ENCODE measurements at places on chromosomes 1 and 21. TPM values are rescaled to one million over a fixed set of nuclear protein-coding genes. Genes with fewer than 3 reads are reported as not detected.
A peak's percentile ranks its signal among the peaks of the same experiment; 100 is the strongest.

- no peaks in the 10 kb centered on the region for H3K27me3 ChIP-seq
- H3K4me1 ChIP-seq = peaks cover 4% of the 10 kb centered on the region
- no peaks in the 10 kb centered on the region for H3K36me3 ChIP-seq
- H3K27ac ChIP-seq = peak overlapping the region; percentile 50
- DNase-seq = no peak
Measured at GRCh38 chr21:45388611-45389296, 16.2 kb upstream of the COL18A1 start.

DNA sequence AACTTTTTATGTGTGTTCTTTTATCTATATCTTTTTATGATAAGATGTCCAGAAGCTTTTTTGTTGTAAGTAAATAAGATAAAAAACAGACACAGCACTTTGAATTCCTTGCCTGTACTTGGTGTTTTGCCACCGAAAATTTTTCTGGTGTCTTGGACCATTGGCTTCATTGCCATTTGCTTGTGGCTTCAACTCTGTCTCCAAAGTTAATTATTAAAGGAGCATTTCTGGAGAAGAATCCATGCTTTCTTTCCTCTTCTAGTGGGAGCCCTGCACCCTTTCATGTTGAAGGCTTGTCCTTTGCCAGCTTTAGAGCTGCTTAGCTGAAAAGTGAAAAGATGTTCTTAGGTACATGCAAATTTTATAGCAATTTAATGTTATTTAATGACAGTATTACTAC lies 112.2 kb downstream of the DYRK1A start:
- no peak for DNase-seq
- peaks cover 25% of the 10 kb centered on the region for H3K4me1 ChIP-seq
- H3K27me3 ChIP-seq = no peaks in the 10 kb centered on the region

DNA sequence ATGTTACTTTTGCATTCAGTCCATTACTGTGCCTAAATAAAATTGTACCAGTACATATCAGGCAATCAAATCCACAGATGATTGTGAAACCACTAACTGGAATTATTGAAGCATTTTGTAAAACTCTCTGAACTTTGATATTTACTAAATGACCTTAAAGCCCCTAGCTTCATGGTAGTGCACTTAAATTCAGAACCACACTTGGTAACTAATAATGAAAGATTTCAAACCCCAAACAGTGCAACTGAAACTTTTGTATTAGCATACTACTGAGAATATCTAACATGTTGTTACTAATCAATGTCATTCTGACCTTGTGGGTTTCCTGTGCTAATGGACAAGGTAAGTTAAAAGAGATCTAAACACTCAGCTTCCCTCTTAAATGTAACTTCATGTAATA lies at the start of gene CFHR3:
Gene CFHR3 (plus strand): TSS at position 238 of the 400 bp plus-strand sequence. CDS start 47 bp downstream, at position 285.
- no peaks in the 10 kb centered on the region for H3K4me1 ChIP-seq
- no peak for DNase-seq
- no peak within 1 kb of the TSS for H3K27ac ChIP-seq

The SYNJ1 gene
- 5.9 TPM for polyA plus RNA-seq

GRCh38 chr1:199173356-199173755 lies 534.5 kb downstream of the PTPRC start:
- H3K4me3 ChIP-seq = no peak overlapping the region
- no peaks in the 10 kb centered on the region for H3K4me1 ChIP-seq
- H3K27me3 ChIP-seq = no peaks in the 10 kb centered on the region
- DNase-seq = no peak

The SLC9A1 gene
- polyA plus RNA-seq = 18.7 TPM

- H3K36me3 ChIP-seq = peaks cover 14% of the 10 kb centered on the region
- peaks cover 22% of the 10 kb centered on the region for H3K4me1 ChIP-seq
- DNase-seq = no peak
- H3K27me3 ChIP-seq = no peaks in the 10 kb centered on the region
- no peak overlapping the region for H3K4me3 ChIP-seq
Measured at GRCh38 chr21:44780137-44780502, 21.5 kb downstream of the UBE2G2 start.

GRCh38 chr1:162180813-162181212 lies 111.3 kb downstream of the NOS1AP start:
- peak overlapping the region; percentile 56 for H3K27ac ChIP-seq
- no peak overlapping the region for H3K4me3 ChIP-seq
- H3K27me3 ChIP-seq = no peaks in the 10 kb centered on the region
- DNase-seq = no peak
- H3K36me3 ChIP-seq = no peaks in the 10 kb centered on the region

DNA sequence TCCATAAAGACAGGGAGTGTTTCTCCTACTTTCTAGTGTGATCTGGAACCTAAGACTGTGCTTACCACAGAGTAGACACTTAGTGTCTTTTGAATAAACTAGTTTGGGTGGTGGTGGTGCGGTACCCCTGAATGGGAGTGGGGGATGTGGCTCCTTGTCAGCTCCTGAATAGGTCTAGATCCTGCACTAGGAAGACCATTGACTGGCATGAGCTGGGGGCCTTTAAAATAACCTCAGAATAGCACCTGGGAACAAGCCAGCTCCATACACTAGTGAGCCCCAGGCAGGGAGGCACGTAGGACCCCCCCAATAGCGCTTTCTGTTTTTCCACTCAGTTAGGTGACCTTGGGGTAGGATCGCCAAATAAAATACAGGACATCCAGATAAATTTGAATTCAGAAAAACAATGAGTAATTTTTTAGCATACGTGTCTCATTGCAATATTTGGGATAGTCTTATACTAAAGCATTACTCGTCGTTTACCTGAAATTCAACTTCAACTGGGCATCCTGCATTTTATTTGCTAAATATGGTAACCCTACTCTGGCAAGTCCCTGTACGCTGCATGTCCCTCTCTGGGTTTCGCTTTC lies 45.6 kb downstream of the AZIN2 start:
- no peaks in the 10 kb centered on the region for H3K4me1 ChIP-seq
- H3K27me3 ChIP-seq = no peaks in the 10 kb centered on the region
- H3K36me3 ChIP-seq = no peaks in the 10 kb centered on the region

DNA sequence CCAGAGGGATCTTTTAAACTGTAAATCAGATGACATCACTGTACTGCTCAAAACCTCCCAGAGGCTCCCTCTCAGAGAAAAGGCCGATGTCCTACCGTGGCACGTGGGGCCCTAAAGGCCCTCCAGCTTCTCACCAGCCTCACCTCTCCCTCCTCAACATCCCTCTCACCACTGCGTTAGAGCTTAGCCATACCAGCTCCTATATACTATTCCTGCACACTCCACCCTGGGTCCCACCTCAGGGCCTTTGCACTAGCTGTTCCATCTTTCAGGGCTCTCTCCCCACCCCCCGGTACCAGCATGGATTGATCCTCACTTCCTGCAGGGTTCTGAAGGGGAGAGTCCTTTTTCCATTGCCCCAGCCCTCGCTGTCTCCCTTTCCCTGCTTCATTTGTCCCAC lies 111.8 kb downstream of the KAZN start:
- no peak overlapping the region for H3K4me3 ChIP-seq
- H3K27ac ChIP-seq = no peak overlapping the region
- no peak for DNase-seq
- H3K27me3 ChIP-seq = no peaks in the 10 kb centered on the region
- H3K4me1 ChIP-seq = no peaks in the 10 kb centered on the region

The LRRC3 gene
- 4.1 TPM for polyA plus RNA-seq

DNA sequence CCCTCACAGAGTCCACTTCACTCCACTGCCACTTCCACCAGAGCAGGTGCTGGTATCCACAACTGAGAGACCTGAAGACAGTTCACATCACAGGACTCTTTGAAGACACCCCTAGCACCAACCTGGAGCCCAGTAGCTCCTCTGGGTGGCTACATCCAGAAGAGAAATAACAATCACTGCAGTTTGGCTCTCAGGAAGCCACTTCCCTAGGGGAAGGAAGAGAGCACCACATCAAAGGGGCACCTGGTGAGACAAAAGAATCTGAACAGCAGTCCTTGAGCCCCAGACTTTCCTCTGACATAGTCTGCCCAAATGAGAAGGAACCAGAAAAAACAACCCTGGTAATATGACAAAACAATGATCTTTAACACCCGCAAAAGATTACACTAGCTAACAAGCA lies 113.2 kb downstream of the TENT5C start:
- DNase-seq = no peak
- no peaks in the 10 kb centered on the region for H3K4me1 ChIP-seq
- no peak overlapping the region for H3K4me3 ChIP-seq

The LSS gene
- 56.2 TPM for polyA plus RNA-seq

GRCh38 chr1:86084998-86085397 lies 71.6 kb downstream of the COL24A1 start:
- no peaks in the 10 kb centered on the region for H3K27me3 ChIP-seq
- H3K4me1 ChIP-seq = no peaks in the 10 kb centered on the region
- no peak for DNase-seq
- no peak overlapping the region for H3K27ac ChIP-seq
- H3K36me3 ChIP-seq = no peaks in the 10 kb centered on the region

DNA sequence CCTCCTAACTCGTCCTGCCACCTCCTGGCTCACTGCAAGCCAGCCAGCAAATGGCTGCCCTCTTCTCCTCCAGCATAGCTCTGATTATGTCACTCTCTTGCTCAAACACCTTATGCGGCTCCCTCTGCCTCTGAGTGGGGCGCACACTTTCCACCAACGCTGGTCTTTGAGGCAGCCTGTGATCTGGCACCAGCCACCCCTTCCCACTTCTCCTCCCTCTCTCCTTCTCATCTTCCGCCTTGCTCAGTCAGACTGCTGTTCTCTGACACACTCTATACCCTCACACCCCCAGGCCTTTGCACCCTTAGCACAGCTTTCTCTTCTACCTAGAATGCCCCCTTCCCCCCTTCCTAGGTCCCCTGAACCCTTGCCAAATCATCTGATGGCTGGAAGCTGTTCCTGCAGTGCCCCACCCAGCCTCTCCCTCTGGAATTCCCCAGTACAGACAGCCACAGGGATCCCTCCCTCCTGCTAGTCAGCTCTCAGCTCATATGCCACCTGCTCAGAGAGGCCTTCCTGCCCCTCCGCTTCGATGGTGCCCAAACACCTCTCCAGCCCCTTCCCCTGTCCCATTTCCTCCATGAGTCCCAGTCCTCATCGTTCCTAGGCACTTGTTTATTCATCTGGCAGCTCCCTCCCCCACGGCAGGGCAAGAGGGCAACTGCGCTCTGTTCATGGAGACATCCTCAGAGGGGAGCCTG lies 21.7 kb upstream of the PEF1 start:
- peaks cover 17% of the 10 kb centered on the region for H3K4me1 ChIP-seq
- no peaks in the 10 kb centered on the region for H3K36me3 ChIP-seq
- H3K27me3 ChIP-seq = no peaks in the 10 kb centered on the region
- peak; percentile 26 for DNase-seq
- H3K27ac ChIP-seq = no peak overlapping the region

- H3K36me3 ChIP-seq = no peaks in the 10 kb centered on the region
- no peak overlapping the region for H3K4me3 ChIP-seq
- H3K27ac ChIP-seq = no peak overlapping the region
- H3K27me3 ChIP-seq = no peaks in the 10 kb centered on the region
- H3K4me1 ChIP-seq = peaks cover 7% of the 10 kb centered on the region
- peak; percentile 40 for DNase-seq
Measured at GRCh38 chr1:89871768-89872473, 51.1 kb downstream of the LRRC8D start.

- H3K27me3 ChIP-seq = no peaks in the 10 kb centered on the region
- H3K36me3 ChIP-seq = no peaks in the 10 kb centered on the region
- no peak overlapping the region for H3K4me3 ChIP-seq
- no peak overlapping the region for H3K27ac ChIP-seq
- H3K4me1 ChIP-seq = no peaks in the 10 kb centered on the region
- no peak for DNase-seq
Measured at GRCh38 chr21:25556091-25556490, 51.2 kb downstream of the MRPL39 start.

DNA sequence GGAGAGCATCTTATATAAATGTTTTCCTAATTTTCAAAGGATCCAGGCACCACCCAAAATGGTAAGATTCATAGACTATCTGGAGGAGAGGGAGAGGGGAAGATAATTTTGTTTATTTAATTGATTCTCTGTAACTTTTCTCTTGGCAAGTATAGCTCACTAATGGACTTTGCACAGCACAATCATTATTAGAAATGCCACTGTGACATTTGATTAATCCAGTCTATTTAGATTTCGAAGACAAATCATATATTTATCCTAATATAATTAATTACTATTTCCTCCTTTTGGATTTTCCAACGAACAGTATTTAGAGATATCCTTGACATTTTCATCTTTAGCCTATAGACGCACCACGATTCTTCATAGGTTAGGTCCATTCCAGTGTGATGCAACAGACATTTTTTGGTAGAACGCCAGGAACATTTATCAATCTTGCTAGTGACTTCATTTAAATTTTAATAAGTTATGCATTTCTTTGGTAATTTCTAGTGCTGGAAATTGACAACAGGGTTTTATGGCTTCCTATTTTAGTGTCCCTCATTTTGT lies 152.4 kb downstream of the GRIK1 start:
- H3K36me3 ChIP-seq = no peaks in the 10 kb centered on the region
- DNase-seq = no peak
- H3K27me3 ChIP-seq = no peaks in the 10 kb centered on the region
- no peak overlapping the region for H3K27ac ChIP-seq
- H3K4me1 ChIP-seq = no peaks in the 10 kb centered on the region

DNA sequence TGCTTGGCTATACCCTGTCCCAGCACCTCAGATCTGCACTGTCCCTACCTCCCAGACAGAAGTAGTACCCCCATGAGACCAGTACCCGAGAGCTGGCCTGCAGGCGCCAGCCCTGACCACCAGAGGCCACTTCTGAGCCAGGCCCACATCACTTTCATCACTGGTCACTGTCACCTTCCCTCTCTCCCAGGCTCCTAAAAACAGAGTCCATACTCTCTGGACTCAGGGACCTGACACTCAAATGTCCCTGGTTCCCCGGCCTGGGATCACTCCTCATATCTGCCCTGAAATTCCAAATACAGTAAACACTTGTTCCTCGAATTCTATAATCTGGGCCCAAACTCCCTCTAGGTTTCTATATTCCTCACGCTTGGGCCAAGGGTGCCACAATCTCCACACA lies 18.7 kb downstream of the TMEM53 start:
- peaks cover 2% of the 10 kb centered on the region for H3K36me3 ChIP-seq
- H3K4me3 ChIP-seq = no peak overlapping the region
- no peak overlapping the region for H3K27ac ChIP-seq
- H3K27me3 ChIP-seq = no peaks in the 10 kb centered on the region

- H3K27me3 ChIP-seq = no peaks in the 10 kb centered on the region
- H3K27ac ChIP-seq = no peak overlapping the region
Measured at GRCh38 chr21:15308333-15308732, 243.5 kb upstream of the NRIP1 start.

The GUCA2B gene
- not detected for polyA plus RNA-seq

DNA sequence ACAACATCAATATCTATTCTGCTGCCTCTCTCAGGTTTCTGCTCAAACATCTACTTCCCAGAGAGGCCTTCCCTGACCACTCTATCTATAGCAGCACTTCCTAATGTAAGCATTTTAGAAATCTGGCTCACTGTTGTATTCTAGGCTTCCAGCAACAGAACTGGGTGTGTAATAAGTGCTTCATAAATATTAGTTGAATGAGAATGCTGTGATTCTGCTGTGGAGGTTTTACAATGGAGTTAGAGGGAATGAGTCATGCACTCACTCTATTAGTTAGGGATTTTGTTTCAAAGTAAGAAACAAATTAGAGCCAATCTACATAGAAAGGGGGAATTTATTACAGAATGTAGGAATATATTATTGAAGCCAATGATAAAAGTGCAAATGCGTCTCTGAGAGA lies 38.6 kb upstream of the SLC35F3 start:
- H3K4me3 ChIP-seq = no peak overlapping the region
- no peak overlapping the region for H3K27ac ChIP-seq
- no peaks in the 10 kb centered on the region for H3K4me1 ChIP-seq
- no peak for DNase-seq
- H3K27me3 ChIP-seq = no peaks in the 10 kb centered on the region
- H3K36me3 ChIP-seq = no peaks in the 10 kb centered on the region

Data from cardiac muscle cell (in vitro differentiated cells and primary cell).